ENCODE measurements at places on chromosomes 1 and 21. TPM values are rescaled to one million over a fixed set of nuclear protein-coding genes. Genes with fewer than 3 reads are reported as not detected.

DNA sequence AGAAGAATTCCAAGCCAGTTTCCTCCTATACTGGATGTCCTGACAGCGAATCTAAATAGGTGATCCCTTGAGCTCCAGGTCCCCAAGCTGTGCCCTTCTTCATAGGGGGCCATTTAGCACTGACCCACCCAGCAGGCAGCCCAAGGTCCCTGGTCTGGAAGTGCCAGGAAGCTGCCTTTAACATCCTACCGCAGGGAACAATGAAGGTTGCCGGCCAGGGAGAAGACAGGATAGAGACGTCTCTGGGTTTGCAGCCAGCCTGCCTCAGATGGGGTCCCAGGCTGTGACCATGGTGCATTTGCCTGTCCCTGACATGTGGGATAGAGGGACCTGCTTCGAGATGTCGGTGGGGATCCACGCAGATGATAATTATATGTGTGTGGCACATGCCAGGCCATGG is 2.7 kb upstream of the RIPK4 start:
- peaks cover 26% of the 10 kb centered on the region for H3K27me3 ChIP-seq
- no peaks in the 10 kb centered on the region for H3K36me3 ChIP-seq
- no peak for DNase-seq

Gene CSF3R
- total RNA-seq: 443 TPM

Gene SPATA17
- total RNA-seq: 17.0 TPM

Gene CD160
- total RNA-seq: not detected

- no peaks in the 10 kb centered on the region for H3K36me3 ChIP-seq
- H3K27me3 ChIP-seq: no peaks in the 10 kb centered on the region
- DNase-seq: no peak
- H3K4me1 ChIP-seq: no peaks in the 10 kb centered on the region
Observed at GRCh38 chr1:22889213-22889827, 83.3 kb downstream of the LACTBL1 start.

GRCh38 chr1:1788646-1789431 is 10.6 kb upstream of the NADK start:
- H3K36me3 ChIP-seq: peaks cover 53% of the 10 kb centered on the region
- H3K4me1 ChIP-seq: no peaks in the 10 kb centered on the region
- H3K27ac ChIP-seq: no peak overlapping the region
- H3K4me3 ChIP-seq: no peak overlapping the region

Gene CD2
- total RNA-seq: 18.9 TPM

Gene IL23R
- total RNA-seq: not detected

DNA sequence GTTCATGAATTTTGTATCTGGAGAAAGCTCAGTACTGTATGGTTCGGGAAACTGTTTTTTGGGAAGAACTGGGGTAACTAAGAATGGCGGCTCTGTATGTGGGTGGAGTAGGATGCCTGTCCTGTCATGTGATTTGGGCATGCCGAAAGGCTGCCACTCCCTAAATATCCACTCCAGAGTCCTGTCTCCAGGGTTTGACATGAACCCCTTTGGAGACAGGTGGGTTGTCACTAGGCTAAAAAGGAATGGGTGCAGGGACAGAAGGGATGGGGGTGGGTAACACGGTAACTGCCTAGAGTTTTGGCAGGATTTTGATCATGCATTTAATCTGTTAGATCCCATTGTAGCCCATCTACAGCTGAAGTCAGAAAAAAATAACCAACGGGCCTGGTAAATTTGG is 150.1 kb downstream of the KCNJ6 start:
- no peaks in the 10 kb centered on the region for H3K27me3 ChIP-seq
- H3K27ac ChIP-seq: no peak overlapping the region
- H3K4me1 ChIP-seq: no peaks in the 10 kb centered on the region
- DNase-seq: no peak
- no peaks in the 10 kb centered on the region for H3K36me3 ChIP-seq

DNA sequence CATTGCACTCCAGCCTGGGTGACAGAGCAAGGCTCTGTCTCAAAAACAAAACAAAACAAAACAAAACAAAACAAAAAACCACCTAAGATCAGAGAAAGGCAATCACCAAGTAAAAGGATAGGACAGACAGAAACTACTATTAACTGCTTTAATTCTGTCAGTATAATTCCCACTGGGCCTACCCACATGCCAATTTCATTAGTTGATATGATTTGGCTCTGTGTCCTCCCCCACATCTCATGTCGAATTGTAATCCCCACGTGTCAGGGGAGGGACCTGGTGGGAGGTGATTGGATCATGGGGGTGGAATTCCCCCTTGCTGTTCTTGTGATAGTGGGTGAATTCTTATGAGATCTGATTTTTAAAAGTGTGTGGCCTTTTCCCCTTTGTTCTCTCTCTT is 27.2 kb upstream of the CAPZB start:
- no peaks in the 10 kb centered on the region for H3K36me3 ChIP-seq
- DNase-seq: no peak
- no peaks in the 10 kb centered on the region for H3K27me3 ChIP-seq

DNA sequence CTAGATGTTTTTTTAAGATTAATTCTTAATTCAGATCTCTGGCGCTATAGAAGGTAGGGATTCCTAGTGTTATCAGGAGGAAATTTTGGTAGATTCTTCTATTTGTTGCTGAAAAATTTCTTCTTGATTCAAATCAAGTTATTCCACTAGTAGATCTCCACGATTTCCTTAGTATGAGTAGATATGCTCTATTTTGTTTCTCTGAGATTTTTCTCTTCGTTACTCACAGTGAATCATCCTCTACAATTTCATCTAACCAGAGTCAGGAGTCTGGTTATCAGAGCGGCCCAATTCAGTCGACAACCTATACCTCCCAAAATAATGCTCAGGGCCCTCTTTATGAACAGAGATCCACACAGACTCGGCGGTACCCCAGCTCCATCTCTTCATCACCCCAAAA is 18.8 kb upstream of the HAX1 start:
- no peak for DNase-seq
- peaks cover 85% of the 10 kb centered on the region for H3K36me3 ChIP-seq

GRCh38 chr1:109208836-109209463 is 4.8 kb upstream of the SARS1 start:
- DNase-seq: no peak
- H3K4me3 ChIP-seq: no peak overlapping the region
- H3K27me3 ChIP-seq: no peaks in the 10 kb centered on the region
- H3K27ac ChIP-seq: no peak overlapping the region

DNA sequence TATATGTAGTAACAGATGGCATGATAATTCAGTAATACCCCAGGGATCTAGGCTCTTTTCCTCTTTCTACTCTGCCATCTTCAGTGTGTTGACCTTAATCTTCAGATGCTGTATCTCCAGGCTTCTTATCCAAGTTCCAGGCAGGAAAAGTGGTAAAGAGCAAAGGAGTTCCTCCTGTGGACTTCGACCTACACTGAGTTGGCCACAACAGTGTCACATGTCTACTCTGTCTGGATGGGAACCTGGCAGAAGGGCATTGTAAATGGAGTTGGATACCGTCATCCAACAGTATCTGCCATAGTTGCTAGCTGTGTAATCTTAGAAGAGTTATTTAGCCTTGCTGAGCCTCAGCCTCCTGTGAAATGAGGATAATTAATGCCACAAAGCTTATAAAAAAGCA is 21.9 kb downstream of the IL23R start:
- no peak overlapping the region for H3K27ac ChIP-seq
- H3K36me3 ChIP-seq: no peaks in the 10 kb centered on the region
- no peak overlapping the region for H3K4me3 ChIP-seq
- H3K27me3 ChIP-seq: no peaks in the 10 kb centered on the region

DNA sequence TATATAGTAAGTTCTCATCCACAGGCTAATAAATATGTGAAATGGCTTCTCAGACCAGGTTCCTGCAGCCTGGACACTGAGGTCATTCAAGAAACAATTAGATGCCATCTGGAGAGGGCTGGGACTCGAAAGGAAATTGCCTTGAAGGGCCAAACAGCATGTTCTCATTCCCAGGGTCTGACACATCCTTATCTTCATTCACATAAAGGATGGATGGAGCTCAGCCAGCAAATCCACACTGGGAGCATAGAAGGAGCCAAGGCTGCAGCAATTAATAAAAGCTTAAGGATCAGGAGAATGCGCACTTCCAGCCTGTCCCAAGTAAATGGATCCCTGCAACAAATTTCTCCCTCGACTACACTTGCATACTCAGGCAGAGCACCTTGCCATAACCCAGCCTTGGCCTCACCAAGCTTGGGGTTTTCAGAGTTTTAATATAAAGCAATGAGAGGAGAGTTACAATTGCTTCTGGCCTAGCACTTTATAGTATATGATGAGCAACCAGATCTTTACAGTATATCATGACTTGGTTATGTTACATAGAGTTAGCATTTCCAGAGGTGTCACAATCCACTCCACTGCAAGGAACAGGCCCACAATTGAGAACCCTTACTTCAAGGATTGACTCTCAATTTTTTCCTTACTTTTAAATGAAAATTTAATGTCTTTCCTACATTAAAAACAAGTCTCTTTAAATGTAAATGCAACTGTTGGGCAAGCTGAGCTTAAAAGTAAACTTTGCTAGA is 55.9 kb downstream of the BCAR3 start:
- no peaks in the 10 kb centered on the region for H3K36me3 ChIP-seq
- no peak for DNase-seq
- H3K4me3 ChIP-seq: no peak overlapping the region
- H3K27ac ChIP-seq: peak overlapping the region; percentile 71

Gene PLA2G2A
- total RNA-seq: 30.0 TPM

- H3K36me3 ChIP-seq: no peaks in the 10 kb centered on the region
- DNase-seq: no peak
- H3K27ac ChIP-seq: no peak overlapping the region
- no peaks in the 10 kb centered on the region for H3K27me3 ChIP-seq
- H3K4me3 ChIP-seq: no peak overlapping the region
- peaks cover 8% of the 10 kb centered on the region for H3K4me1 ChIP-seq
Observed at GRCh38 chr21:38679534-38679933, 126.2 kb upstream of the ETS2 start.

Gene TMEM240
- 3.6 TPM for total RNA-seq

- no peaks in the 10 kb centered on the region for H3K36me3 ChIP-seq
- DNase-seq: no peak
- H3K4me3 ChIP-seq: no peak overlapping the region
Observed at GRCh38 chr21:22880573-22880972, 1882.4 kb downstream of the NCAM2 start.

Measured in upper lobe of left lung (tissue), 6 donors.